Activated T-helper 17 cell treated with anti-CD3 and anti-CD28 coated beads, Interleukin-2, amount 50 U/mL, for 72 hours (primary cell): ENCODE measurements at places on chromosomes 1 and 21.

DNA sequence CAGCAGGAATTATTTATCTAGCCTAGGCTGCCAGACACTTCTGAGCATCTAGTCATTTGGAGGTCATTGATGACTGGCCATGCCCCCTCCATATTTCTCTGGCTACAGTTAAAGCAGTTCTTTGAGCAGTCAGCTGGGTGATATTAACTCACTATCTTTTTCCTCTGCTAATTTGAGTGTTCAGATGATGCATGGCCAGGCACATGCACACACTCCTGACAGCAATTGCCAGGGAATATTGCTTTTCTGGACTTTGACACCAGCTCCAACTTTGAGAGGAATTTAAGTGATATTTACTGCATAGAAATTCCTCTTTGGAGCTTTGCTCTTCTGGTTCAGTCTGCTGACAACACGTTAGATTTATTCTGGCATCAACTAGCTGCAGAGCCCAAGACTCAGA, 52.6 kb downstream of the CD247 start:
- peak overlapping the region; percentile 8 for H3K4me3 ChIP-seq
- ATAC-seq = no peak
- peak overlapping the region; percentile 88 for H3K27ac ChIP-seq
- H3K36me3 ChIP-seq = peaks cover 87% of the 10 kb centered on the region

DNA sequence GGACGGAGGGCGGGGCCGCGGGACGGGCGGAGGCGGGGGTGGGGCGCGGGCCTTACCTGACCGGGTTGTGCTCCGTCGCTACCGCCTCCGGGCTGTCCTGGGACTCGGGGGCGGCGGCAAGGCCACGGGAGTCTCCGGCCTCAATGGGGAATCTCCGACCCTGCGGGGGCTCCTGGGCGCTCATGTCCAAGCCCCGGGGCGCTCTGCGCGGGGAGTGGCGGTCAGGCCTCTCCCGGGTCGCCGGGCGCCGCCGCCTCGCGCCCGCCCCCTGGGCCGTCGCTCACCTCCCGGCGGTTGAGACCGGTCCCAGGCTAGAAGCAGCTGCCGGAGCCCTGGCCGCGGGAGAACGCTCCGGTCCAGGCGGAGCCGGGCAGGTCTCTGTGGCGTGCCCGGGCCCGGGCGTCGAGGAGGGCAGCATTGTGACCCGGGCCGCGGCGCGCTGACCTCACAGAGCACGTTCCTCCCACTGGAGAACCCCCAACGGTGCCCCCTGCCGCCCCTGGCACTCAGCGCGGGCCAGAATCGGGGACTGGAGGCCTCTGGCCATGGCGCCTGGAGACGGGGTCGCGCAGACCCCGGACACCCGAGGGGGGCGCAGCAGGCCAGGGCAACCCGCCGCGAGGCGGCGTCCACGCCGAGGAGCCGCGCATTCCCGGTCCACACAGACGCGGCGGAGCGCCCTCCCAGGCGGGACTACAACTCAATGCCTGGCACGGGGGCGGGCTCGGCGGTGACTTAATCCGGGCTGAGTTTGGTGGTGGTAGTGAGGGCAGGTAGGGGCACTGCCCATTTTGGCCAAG, 411 bp downstream of the FAM229A start:
- peaks cover 4% of the 10 kb centered on the region for H3K27me3 ChIP-seq
- H3K4me3 ChIP-seq = no peak overlapping the region
- no peak overlapping the region for H3K27ac ChIP-seq

DNA sequence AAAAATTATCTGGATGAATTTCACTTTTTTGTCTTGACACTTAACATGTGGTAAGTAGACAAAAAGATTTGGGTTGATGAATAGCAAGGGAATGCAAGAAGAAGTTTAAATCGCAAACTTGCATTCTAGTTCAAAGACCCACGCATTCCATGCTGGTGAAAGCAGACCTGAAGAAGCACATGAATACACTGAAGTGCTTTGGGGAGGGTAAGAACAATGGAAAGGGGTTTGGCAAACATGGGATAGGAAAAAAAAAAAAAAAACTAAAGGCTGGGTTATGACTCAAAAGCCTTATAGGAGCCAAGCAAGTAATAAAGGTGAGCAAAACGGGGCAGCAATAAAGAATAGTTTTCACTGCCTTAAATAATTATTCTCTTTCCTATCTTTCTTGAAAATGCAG, 450.2 kb downstream of the LMO4 start:
- no peaks in the 10 kb centered on the region for H3K36me3 ChIP-seq
- H3K4me3 ChIP-seq = no peak overlapping the region
- no peaks in the 10 kb centered on the region for H3K4me1 ChIP-seq
- no peak overlapping the region for H3K27ac ChIP-seq

- no peak overlapping the region for H3K27ac ChIP-seq
- no peak for ATAC-seq
- no peak overlapping the region for H3K4me3 ChIP-seq
- H3K36me3 ChIP-seq = no peaks in the 10 kb centered on the region
These were observed 230.5 kb downstream of the TPR start for GRCh38 chr1:186144505-186144904.

GRCh38 chr1:187588917-187589316, 760.2 kb downstream of the PLA2G4A start:
- H3K36me3 ChIP-seq = no peaks in the 10 kb centered on the region
- H3K4me3 ChIP-seq = no peak overlapping the region
- no peaks in the 10 kb centered on the region for H3K4me1 ChIP-seq

DNA sequence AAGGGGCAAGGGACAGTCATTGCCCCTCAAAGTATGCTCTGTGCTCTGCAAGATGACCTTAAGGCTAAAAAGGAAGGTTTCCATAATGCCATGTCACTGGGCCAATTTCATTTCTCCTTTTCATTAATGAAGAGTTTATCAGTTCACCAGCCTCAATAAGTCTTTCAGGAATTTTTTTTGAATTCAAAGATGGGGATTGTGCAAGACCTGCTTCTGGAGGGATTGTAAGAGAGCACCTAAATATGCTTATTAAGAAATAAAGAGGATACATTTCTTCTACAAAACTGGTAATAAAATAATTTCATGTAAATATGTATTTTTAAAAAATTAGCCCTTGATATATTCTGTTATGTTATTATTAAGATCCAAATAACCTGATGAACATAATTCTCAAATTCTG, 86.8 kb upstream of the RGS4 start:
- peaks cover 19% of the 10 kb centered on the region for H3K27me3 ChIP-seq
- H3K36me3 ChIP-seq = no peaks in the 10 kb centered on the region
- no peak overlapping the region for H3K4me3 ChIP-seq
- H3K4me1 ChIP-seq = no peaks in the 10 kb centered on the region

DNA sequence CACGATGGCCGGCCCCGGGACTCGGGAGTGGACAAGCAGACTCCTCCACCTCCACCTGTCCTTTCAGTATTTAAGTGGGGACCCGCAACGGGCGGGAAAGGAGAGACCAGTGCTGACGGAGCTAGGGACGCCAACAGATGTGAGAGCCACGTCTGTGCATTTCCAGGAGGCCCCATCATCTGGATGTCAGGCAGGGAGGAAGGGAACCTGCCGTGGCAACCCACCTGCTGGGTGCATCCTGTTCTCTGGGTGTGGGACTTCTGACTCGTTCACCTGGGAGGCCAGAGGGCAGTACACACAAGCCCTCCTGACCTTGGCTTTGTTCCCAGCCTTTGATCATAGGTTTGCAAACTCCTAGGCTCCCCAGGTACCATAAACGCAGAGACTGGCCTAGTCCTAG, 5.6 kb upstream of the PCBP3 start:
- no peak overlapping the region for H3K4me3 ChIP-seq
- no peak overlapping the region for H3K27ac ChIP-seq
- H3K4me1 ChIP-seq = no peaks in the 10 kb centered on the region
- no peak for ATAC-seq

DNA sequence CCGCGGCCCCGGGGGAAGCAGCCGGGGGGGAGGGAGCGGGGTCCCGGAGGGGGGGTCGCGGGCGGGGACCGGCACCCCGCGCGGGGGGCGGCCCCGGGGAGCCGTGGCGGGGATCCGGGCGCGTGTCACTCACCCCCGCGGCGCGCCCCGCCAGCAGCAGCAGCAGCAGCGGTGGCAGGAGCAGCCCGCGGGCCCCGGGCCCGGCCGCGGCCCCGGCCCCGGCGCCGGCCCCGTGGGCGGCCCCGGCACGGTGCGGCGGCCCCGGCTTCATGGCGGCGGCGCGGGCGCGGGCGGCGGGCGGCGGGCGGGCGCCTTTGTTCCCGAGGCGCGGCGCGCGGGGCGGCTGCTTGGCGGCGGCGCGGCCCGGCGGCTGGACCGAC, 252 bp downstream of the SDC3 start:
- H3K36me3 ChIP-seq = peaks cover 6% of the 10 kb centered on the region
- peaks cover 13% of the 10 kb centered on the region for H3K4me1 ChIP-seq
- peak; percentile 25 for ATAC-seq
- peaks cover 23% of the 10 kb centered on the region for H3K27me3 ChIP-seq
- no peak overlapping the region for H3K27ac ChIP-seq
- H3K4me3 ChIP-seq = no peak overlapping the region

GRCh38 chr1:53296117-53296749, 31.6 kb downstream of the LRP8 start:
- no peaks in the 10 kb centered on the region for H3K27me3 ChIP-seq
- peak overlapping the region; percentile 28 for H3K4me3 ChIP-seq
- ATAC-seq = peak; percentile 33

- no peak for ATAC-seq
- peaks cover 22% of the 10 kb centered on the region for H3K27me3 ChIP-seq
- no peaks in the 10 kb centered on the region for H3K4me1 ChIP-seq
- H3K4me3 ChIP-seq = no peak overlapping the region
- no peak overlapping the region for H3K27ac ChIP-seq
These were observed 136.3 kb upstream of the FMN2 start for GRCh38 chr1:239955431-239955830.

- H3K36me3 ChIP-seq = no peaks in the 10 kb centered on the region
- no peaks in the 10 kb centered on the region for H3K4me1 ChIP-seq
- H3K4me3 ChIP-seq = no peak overlapping the region
- peak; percentile 70 for ATAC-seq
- peaks cover 2% of the 10 kb centered on the region for H3K27me3 ChIP-seq
These were observed 65.4 kb downstream of the RPE65 start for GRCh38 chr1:68384321-68384813.

DNA sequence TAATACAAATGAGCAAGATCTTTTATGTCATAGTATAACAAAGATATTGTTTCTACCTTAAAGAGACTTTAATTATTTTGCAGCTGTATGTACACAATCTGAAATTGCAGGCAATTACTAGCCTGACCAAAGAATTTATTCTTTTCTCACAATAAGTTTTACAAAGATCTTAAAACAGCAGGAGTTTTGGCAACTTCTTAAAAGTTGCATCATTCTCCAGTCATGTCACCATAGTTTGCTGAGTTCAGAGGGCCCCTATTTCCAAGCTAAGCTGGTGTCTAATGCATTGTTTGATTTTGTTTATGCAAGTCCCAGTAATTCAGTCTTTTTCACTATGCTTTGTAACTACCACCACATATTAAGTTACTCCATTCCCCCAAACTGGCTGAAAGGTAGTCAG, 114.8 kb downstream of the DNAH14 start:
- H3K36me3 ChIP-seq = no peaks in the 10 kb centered on the region
- H3K27me3 ChIP-seq = peaks cover 5% of the 10 kb centered on the region
- no peak for ATAC-seq
- no peaks in the 10 kb centered on the region for H3K4me1 ChIP-seq
- H3K4me3 ChIP-seq = no peak overlapping the region

DNA sequence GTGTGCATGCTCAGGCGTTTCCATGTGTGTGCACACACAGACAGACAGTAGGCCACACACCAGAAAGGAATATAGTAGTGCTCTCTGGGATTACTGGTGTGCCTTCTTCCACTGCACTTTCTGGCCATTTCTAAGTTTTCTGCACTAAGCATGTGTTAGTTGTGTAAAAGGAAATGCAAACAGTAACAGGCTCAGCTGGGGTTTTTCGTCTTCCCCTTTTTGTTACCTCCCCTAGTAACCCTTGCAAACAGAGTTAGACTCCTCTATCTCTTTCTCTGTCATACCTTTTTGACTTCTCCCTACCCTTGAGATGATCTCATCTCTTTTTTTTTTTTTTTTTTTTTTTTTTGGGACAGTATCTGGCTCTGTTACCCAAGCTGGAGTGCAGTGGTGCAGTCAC, 196.3 kb downstream of the SDCCAG8 start:
- no peak for ATAC-seq
- H3K36me3 ChIP-seq = peaks cover 8% of the 10 kb centered on the region
- no peak overlapping the region for H3K4me3 ChIP-seq
- no peak overlapping the region for H3K27ac ChIP-seq

DNA sequence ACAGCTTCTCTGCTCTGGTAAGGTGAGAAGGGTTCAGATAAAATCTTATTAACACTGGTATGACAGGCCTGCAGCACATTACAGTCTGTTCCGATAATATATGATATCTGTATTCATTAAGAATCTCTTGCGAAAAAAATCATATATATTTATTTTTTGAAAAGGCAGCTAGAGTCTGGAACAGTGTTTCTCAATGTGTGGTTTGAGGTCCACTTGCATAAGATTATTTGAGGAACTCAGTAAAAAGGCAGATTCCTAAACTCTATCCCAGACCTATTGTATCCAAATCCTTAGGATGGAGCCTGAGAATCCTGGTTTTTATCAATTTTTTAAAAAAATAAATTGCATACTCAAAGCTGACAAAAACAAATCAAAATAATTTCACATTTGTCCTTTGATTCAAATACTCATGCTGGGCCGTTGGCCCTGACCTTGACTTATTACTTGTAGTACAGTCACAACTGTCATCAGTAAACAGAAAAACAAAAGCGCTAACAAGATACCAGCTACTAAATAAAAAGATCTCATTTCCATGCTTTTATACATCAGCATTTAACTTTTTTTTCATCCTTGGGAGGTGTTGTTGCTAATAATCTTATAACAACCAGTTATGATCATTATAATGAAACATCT, 60.6 kb downstream of the RGS2 start:
- H3K4me3 ChIP-seq = no peak overlapping the region
- H3K36me3 ChIP-seq = no peaks in the 10 kb centered on the region
- H3K27me3 ChIP-seq = peaks cover 3% of the 10 kb centered on the region
- no peak overlapping the region for H3K27ac ChIP-seq
- H3K4me1 ChIP-seq = no peaks in the 10 kb centered on the region

DNA sequence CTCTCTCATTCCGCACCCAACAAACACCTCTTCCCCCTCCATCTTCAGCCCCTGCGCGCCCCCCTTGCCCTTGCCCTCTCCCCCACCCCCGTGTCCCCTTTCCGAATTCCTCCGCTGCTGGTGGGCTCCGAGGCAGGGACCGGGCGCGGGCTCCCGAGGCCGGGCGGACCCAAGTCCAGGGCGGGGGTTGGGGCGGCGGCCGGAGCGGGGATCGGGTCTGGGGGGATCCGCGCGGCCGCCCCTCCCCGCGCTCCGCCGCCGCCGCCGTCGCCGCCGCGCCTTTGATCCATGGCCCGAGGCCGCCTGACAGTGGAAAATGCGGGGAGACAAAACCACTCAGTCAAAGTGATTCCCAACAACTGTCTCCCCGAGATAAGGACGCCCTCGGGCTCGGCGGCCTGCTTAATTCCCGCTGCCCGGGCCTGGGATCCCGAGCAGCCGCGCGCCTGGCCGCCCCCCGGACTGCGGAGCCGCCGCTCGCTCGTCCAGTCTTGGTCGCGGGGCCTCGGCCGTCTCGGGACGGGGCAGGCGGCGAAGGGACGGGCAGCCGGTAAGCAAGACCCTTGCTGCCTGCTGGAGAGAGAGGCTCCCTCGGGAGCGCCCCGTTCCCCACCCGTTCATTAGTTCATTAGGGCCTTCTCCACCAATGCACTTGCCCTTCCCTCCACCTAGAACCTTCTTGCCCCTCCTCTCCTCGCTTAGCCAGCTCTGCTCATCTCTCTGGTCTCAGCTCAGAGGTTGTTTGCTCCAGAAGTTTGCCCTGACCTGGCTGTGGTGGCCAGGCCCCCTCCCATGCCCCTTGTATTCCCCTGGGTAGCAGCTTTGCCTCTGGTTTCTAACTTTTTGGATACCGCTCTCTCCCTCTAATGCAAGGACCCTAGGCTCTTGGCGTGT, 86.4 kb downstream of the PAX7 start:
- ATAC-seq = no peak
- no peaks in the 10 kb centered on the region for H3K4me1 ChIP-seq
- peaks cover 60% of the 10 kb centered on the region for H3K27me3 ChIP-seq
- no peaks in the 10 kb centered on the region for H3K36me3 ChIP-seq
